Right atrium auricular region (tissue), 2 donors: ENCODE measurements at places on chromosomes 7 and 10.

GRCh38 chr7:16212610-16213009 lies 208.7 kb downstream of the CRPPA start:
- no peaks in the 10 kb centered on the region for H3K4me1 ChIP-seq
- H3K4me3 ChIP-seq: no peak overlapping the region
- H3K27me3 ChIP-seq: no peaks in the 10 kb centered on the region
- H3K36me3 ChIP-seq: no peaks in the 10 kb centered on the region

GRCh38 chr7:127865466-127865865 lies 165.8 kb downstream of the LRRC4 start:
- no peaks in the 10 kb centered on the region for H3K27me3 ChIP-seq
- H3K27ac ChIP-seq: no peak overlapping the region
- H3K36me3 ChIP-seq: no peaks in the 10 kb centered on the region
- H3K4me1 ChIP-seq: no peaks in the 10 kb centered on the region
- no peak for DNase-seq

DNA sequence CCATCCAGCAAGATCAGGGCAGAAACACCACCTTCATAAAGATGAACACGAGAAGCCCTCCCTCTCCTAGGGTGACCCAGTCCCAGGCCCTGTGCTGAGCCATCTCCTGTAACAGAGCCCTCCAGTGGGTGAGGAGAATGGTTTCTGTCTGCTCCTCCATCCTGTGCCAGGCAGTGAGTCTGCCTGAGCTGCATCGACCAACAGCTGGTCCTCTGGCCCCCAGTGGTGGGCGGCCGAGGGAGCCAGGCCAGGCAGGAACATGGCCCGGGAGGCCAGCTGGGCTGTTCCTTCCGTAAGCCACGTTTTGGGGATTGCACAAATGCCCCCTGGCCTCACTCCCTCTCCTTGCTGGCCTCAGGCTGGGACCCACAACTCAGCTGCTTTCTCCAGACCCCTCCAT lies 73.5 kb downstream of the GRB10 start:
- H3K27me3 ChIP-seq: no peaks in the 10 kb centered on the region
- peaks cover 79% of the 10 kb centered on the region for H3K4me1 ChIP-seq
- no peaks in the 10 kb centered on the region for H3K36me3 ChIP-seq

DNA sequence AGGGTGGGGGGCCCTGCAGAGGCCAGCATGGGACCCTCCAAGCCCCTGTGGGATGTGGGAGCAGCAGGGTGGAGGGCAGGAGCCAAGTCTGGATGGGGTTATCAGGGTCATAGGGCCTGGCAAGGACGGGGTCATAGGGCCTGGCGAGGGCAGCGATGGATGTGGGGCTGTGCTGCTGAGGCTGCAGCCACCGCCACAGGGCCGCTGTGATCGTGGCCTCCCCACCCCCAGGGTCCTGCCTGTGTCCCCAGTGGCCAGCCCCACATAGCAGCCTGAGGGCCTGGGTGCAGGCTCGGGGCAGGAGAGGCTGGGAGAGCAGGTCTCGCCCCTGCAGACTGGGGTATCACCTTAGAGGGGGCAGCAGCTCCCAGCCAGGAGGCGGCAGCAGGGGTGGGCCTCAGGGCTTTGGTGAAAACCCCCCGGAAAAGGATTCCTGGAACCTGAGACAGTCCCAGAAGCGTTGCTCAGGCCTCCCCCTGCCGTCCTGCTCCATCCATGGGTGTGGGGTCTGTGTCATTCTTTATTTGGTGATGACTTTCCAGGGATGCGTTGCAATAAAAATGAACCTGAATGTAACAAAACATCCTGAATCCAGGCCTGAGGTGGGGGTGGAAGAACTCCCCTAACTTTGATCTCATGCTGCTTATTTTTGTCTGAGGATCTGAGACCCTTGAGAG lies 107.3 kb upstream of the SHH start:
- H3K36me3 ChIP-seq: no peaks in the 10 kb centered on the region
- H3K27ac ChIP-seq: no peak overlapping the region
- H3K27me3 ChIP-seq: no peaks in the 10 kb centered on the region
- no peak for DNase-seq
- H3K4me3 ChIP-seq: no peak overlapping the region
- H3K4me1 ChIP-seq: no peaks in the 10 kb centered on the region

GRCh38 chr7:42843205-42843800 lies 68.6 kb downstream of the C7orf25 start:
- H3K27me3 ChIP-seq: no peaks in the 10 kb centered on the region
- no peak for DNase-seq
- H3K36me3 ChIP-seq: no peaks in the 10 kb centered on the region
- no peak overlapping the region for H3K4me3 ChIP-seq

- H3K27ac ChIP-seq: no peak overlapping the region
- H3K36me3 ChIP-seq: no peaks in the 10 kb centered on the region
- no peak for DNase-seq
- no peak overlapping the region for H3K4me3 ChIP-seq
- no peaks in the 10 kb centered on the region for H3K27me3 ChIP-seq
These were observed 34.6 kb downstream of the GET4 start for GRCh38 chr7:910931-911431.

- no peaks in the 10 kb centered on the region for H3K27me3 ChIP-seq
- H3K4me1 ChIP-seq: peaks cover 44% of the 10 kb centered on the region
- DNase-seq: no peak
These were observed 12.3 kb downstream of the STAMBPL1 start for GRCh38 chr10:88892222-88892967.

DNA sequence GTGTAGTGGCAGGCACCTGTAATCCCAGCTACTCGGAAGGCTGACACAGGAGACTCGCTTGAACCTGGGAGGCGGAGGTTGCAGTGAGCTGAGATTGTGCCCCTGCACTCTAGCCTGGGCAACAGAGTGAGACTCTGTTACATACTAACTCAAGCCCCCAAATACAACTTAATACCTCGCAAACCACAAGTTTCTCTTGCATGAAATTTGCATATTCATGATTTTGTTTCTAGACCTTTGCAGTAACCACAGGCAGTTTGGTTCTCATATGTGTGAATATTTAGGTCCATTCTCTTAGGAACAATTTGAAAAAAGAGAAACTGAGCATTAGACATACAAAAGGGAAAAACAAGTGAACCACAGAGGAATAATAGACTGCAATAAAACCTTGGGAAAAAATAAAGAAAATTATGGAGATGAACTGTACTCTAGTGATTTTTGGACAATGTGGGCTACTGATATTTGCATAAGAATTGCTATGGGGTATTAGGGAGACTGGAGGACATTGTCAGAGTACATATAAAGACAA lies 77.0 kb downstream of the ZNF277 start:
- H3K27me3 ChIP-seq: no peaks in the 10 kb centered on the region
- no peak overlapping the region for H3K4me3 ChIP-seq
- H3K36me3 ChIP-seq: peaks cover 12% of the 10 kb centered on the region
- H3K4me1 ChIP-seq: no peaks in the 10 kb centered on the region
- no peak overlapping the region for H3K27ac ChIP-seq

DNA sequence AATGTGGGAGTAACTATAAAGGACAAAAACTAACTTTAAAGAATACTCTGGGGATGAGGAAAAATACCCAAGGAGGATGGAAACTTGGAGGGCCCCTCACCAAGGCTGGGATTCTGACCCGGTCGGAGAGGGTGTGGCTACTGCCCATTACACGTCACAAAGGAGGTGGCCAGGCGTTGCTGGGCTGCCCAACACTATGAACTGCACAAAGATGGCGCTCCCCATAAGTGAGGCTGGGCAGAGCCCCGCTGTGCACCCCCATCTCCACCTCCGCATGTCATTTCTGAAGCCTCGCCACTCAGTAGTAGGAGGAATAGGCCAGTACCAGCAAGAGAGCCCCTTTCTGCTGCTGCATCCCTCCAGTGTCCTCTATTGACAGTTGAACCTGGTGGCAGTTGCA lies 290.1 kb upstream of the ZNF32 start:
- no peak overlapping the region for H3K4me3 ChIP-seq
- no peaks in the 10 kb centered on the region for H3K4me1 ChIP-seq
- peak; percentile 55 for DNase-seq
- H3K36me3 ChIP-seq: no peaks in the 10 kb centered on the region
- H3K27me3 ChIP-seq: no peaks in the 10 kb centered on the region

GRCh38 chr7:93821463-93821862 lies 69.1 kb downstream of the TFPI2 start:
- H3K27ac ChIP-seq: no peak overlapping the region
- H3K27me3 ChIP-seq: no peaks in the 10 kb centered on the region
- no peaks in the 10 kb centered on the region for H3K4me1 ChIP-seq

- H3K27ac ChIP-seq: peak overlapping the region; percentile 78
- no peak overlapping the region for H3K4me3 ChIP-seq
- no peaks in the 10 kb centered on the region for H3K4me1 ChIP-seq
- no peak for DNase-seq
- H3K36me3 ChIP-seq: no peaks in the 10 kb centered on the region
These were observed 2.7 kb upstream of the ARHGAP22 start for GRCh38 chr10:48607356-48608278.

- H3K4me1 ChIP-seq: peaks cover 45% of the 10 kb centered on the region
- peak overlapping the region; percentile 89 for H3K27ac ChIP-seq
- peaks cover 5% of the 10 kb centered on the region for H3K36me3 ChIP-seq
- H3K27me3 ChIP-seq: no peaks in the 10 kb centered on the region
These were observed 612 bp downstream of the HILPDA start for GRCh38 chr7:128456255-128456725.

GRCh38 chr10:111600772-111601171 lies 523.9 kb downstream of the ADRA2A start:
- no peaks in the 10 kb centered on the region for H3K27me3 ChIP-seq
- H3K4me1 ChIP-seq: no peaks in the 10 kb centered on the region
- no peak overlapping the region for H3K4me3 ChIP-seq
- H3K27ac ChIP-seq: no peak overlapping the region
- no peaks in the 10 kb centered on the region for H3K36me3 ChIP-seq
- no peak for DNase-seq

DNA sequence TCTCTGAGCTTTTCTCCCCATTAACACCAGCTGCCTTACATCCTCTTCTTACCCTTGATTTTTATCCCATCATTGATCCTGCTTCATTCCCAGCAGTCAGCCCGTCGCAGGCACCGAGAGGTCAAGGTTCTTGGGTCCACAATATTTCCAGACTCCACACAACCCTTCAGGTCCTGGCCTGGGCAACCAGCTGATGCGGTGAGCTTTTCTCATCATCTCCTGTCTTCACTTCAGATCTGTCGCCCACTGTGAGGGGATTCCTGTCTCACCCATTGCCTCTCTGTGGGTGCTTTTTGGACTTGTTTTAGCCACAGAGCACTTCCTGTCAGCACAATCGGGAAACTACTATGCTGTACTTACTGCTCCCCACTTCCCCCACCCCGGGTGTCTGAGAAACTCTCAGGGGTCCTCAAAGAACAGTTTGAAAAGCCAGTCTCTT lies 8.4 kb upstream of the PVRIG start:
- H3K4me3 ChIP-seq: no peak overlapping the region
- no peak overlapping the region for H3K27ac ChIP-seq
- no peaks in the 10 kb centered on the region for H3K4me1 ChIP-seq
